ENCODE measurements at places on chromosomes 6 and 20.

DNA sequence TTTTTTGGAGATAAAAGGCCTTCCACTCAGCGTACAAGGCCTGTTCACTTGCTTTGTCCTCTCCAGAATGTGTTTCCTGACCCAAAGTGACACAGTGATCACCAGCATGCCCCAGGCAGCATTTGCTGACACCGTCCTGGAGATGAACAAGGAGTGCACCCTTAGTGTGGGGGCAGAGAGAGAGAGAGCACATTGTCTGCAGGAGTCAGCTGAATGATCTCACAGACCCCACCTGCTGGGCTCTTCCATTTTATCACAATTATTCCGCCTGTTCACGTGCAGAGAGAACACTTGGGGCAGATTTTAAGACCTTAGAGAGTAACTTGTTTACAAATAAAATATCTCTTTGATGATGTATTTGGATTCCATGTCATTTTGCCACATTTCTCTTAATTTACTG is 22.4 kb upstream of the MAS1L start:
- no peak for DNase-seq

DNA sequence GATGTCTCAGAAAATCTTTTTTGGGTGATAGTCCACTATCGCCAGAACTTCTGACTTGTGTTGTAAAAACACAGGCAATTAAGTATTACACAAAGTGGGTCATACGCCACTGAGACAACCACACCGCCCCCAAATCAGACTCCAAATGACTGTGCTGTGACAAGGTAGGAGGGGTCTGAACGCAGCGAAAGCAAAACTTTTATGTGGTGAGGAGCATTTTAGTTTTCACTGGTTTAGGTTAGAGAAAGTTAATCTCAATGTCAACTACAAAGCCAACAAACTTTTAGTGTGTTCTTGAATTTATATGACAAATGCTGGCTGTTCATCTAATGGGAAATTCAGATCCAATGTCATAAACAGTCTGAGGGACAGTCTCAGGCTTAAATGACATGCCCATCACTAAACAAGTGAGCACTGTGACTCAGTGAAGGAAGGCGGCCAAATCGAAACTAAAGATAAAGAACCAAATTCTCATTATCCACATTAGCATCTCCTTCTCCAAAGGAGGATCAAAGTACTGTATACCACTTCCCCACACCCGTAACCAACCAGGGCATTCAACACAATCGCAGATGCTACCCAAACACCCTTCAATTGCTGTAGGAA is 186.7 kb downstream of the GJA10 start:
- DNase-seq, result peak; percentile 92

DNA sequence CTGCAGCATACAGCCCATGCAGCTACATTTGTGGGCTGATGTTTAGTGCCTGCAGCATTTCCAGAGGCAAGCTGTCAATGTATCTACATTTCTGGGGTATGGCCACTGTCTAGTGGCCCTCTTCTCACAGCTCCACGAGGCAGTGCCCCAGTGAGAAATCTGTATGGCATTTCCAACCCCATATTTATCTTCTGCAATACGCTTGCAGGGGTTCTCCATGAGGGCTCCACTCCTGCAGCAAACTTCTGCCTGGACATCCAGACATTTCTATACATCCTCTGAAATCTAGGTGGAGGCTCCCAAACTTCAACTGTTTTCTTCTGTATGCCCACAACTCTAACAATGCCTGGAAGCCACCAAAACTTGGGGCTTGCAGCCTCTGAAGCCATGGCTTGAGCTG is 502.3 kb downstream of the C6orf118 start:
- no peak for DNase-seq

GRCh38 chr6:82331031-82331773 is 32.4 kb upstream of the TPBG start:
- DNase-seq, result no peak

DNA sequence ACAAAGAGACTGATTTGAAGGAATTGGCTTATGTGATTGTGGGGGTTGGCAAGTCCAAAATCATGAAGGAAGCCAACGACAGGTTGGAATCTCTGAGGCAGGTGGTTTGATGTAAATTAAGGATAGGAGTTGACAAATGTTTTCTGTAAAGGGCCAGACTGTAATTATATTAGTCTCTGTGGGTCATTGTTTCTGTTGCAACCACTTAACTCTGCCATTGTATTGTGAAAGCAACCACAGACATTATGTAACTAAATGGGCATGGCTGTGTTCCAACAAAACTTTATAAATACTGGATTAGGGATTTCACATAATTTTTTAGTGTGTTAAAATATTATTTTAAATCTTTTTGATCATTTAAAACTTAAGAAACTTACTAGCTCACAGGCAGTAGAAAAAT is 199.2 kb upstream of the MYLIP start:
- DNase-seq, result no peak
